Airway epithelial cell (primary cell): ENCODE measurements at places on chromosomes 7 and 10. TPM values are rescaled to one million over a fixed set of nuclear protein-coding genes. Genes with fewer than 3 reads are reported as not detected.

LMOD2 gene
- not detected in 2 replicates for total RNA-seq

CHAT gene
- total RNA-seq = not detected in 2 replicates

PBLD gene
- total RNA-seq = 0.98 and 1.5 TPM in 2 replicates

MEST gene
- total RNA-seq = 44.7 and 50.3 TPM in 2 replicates

TMEM236 gene
- 0.07 TPM in 1 of 2 replicates, not detected in the other for total RNA-seq

SORCS1 gene
- not detected in 2 replicates for total RNA-seq

OR2A42 gene
- not detected in 2 replicates for total RNA-seq

TMEM120A gene
- 18.0 and 19.5 TPM in 2 replicates for total RNA-seq

ZPBP gene
- total RNA-seq = not detected in 2 replicates

GPR146 gene
- total RNA-seq = 0.14 and 0.42 TPM in 2 replicates

TCERG1L gene
- total RNA-seq = not detected in 2 replicates

NSUN5 gene
- total RNA-seq = 31.1 and 38.2 TPM in 2 replicates

TRIL gene
- 0.14 and 0.37 TPM in 2 replicates for total RNA-seq

ACHE gene
- total RNA-seq = not detected in 2 replicates

PLXDC2 gene
- 1.6 and 4.4 TPM in 2 replicates for total RNA-seq

MYL10 gene
- not detected in 2 replicates for total RNA-seq

CYP2C9 gene
- 0.14 TPM in 1 of 2 replicates, not detected in the other for total RNA-seq

GIMAP2 gene
- not detected in 2 replicates for total RNA-seq

TMEM176B gene
- total RNA-seq = not detected in 2 replicates

NAMPT gene
- total RNA-seq = 104 and 147 TPM in 2 replicates

KCNIP2 gene
- total RNA-seq = 0.42 TPM in 1 of 2 replicates, not detected in the other

GPR15LG gene
- total RNA-seq = 44.5 and 87.7 TPM in 2 replicates

CUZD1 gene
- 0.09 and 0.28 TPM in 2 replicates for total RNA-seq
